ENCODE measurements at places on chromosomes 7 and 10. TPM values are rescaled to one million over a fixed set of nuclear protein-coding genes. Genes with fewer than 3 reads are reported as not detected.

DNA sequence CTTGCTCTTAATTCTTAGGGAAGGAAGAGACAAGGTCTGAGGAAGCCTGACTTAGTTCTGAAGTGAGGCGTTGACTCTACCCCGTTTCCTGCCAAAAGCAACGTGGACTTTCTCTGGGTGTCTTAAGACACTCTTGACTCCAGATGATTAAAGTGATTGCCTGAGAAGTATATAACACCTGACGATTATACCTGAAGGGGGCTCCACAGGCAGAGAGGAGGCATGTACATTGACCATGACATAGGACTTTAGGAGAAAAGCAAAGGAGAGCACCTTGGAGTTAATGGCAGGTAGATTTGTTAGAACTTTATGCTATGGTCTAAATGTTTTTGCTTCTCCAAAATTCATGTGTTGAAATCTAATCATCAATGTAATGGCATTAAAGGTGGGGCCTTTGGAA, 15.9 kb downstream of the ITGB8 start:
- no peak overlapping the region for H3K27ac ChIP-seq
- no peak for DNase-seq
- H3K4me3 ChIP-seq = no peak overlapping the region
- peaks cover under 1% of the 10 kb centered on the region for H3K27me3 ChIP-seq
- H3K36me3 ChIP-seq = no peaks in the 10 kb centered on the region

DNA sequence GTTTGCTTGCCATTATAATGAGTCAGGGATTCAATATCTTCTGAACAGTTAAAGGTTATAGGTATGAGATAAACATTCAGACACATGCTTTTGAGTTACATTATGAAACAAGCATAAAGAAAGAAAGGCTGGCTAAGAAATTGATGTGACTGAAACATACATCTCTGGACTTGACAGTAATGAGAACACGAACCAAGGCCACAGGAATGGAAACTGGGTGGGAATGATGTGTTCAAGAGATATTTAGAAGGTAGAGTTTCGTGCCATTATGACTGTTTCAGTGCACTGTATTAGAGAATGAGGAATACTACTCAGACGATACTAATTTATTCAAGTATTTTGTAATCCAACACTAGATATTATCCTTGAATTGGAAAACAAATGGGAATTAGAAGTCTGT, 332.1 kb upstream of the MAGI2 start:
- H3K4me1 ChIP-seq = no peaks in the 10 kb centered on the region
- H3K27ac ChIP-seq = no peak overlapping the region
- no peaks in the 10 kb centered on the region for H3K36me3 ChIP-seq
- no peaks in the 10 kb centered on the region for H3K27me3 ChIP-seq

- peaks cover 56% of the 10 kb centered on the region for H3K36me3 ChIP-seq
- no peak for DNase-seq
- H3K27ac ChIP-seq = no peak overlapping the region
- H3K4me3 ChIP-seq = no peak overlapping the region
Observed at GRCh38 chr7:50661345-50662040, 96.3 kb upstream of the DDC start.

Gene HYAL4
- not detected for polyA plus RNA-seq

DNA sequence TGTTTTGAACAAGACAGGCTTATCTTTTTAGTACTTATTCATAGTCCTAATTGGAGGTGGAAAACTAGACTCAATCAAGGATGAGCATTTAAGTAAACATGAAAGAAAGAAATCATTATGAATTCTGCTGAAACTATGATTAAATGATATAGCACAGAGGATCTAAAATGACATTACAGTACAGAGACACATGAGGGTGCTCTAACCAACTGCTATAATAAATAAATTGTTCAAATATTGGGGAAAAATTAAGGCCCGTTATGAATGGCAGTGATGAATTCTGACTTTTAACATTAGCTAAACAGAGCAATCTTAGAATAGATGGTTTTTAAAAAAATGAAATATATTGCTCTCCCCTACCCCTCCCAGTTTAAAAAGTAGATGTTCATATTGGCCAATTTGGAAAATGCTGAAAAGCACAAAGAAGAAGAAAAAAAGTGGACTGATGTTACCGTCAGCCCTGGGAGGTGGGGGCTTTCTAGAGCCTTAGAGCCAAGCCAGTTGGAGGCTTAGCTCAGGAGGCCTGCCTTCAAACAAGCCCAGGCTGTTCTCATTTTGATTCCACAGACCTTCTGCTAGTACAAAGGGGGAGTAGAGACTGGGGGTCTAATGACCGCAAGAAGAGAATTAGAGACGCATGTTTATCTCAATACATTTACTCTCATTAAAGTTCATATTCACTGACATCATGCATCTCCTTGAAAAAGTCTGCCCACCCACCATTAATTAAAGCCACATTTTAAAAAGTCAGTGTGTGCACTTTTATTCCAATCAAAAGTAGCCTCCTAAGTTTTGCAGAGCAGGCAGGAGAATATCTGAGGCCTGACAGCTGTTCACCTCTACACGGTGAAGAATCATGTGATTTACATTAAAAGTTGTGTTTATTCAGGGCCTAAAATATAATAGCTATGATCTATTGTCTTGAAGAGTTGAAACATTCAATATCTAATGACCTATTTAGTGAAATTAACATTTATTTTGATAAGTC, 10.0 kb downstream of the WNT2 start:
- no peak overlapping the region for H3K4me3 ChIP-seq
- H3K27me3 ChIP-seq = no peaks in the 10 kb centered on the region
- H3K4me1 ChIP-seq = no peaks in the 10 kb centered on the region

Gene MLXIPL
- 18.4 TPM for polyA plus RNA-seq

Data from K562 (cell line).